ENCODE measurements at places on chromosomes 2 and 18.

GRCh38 chr18:3217948-3218647 lies 1.7 kb downstream of the MYOM1 start:
- no peak for DNase-seq

- DNase-seq, result no peak
Observed at GRCh38 chr18:67583621-67584020, 67.1 kb upstream of the DSEL start.

- no peak for DNase-seq
Observed at GRCh38 chr2:42164046-42164445, 5.1 kb upstream of the EML4 start.

DNA sequence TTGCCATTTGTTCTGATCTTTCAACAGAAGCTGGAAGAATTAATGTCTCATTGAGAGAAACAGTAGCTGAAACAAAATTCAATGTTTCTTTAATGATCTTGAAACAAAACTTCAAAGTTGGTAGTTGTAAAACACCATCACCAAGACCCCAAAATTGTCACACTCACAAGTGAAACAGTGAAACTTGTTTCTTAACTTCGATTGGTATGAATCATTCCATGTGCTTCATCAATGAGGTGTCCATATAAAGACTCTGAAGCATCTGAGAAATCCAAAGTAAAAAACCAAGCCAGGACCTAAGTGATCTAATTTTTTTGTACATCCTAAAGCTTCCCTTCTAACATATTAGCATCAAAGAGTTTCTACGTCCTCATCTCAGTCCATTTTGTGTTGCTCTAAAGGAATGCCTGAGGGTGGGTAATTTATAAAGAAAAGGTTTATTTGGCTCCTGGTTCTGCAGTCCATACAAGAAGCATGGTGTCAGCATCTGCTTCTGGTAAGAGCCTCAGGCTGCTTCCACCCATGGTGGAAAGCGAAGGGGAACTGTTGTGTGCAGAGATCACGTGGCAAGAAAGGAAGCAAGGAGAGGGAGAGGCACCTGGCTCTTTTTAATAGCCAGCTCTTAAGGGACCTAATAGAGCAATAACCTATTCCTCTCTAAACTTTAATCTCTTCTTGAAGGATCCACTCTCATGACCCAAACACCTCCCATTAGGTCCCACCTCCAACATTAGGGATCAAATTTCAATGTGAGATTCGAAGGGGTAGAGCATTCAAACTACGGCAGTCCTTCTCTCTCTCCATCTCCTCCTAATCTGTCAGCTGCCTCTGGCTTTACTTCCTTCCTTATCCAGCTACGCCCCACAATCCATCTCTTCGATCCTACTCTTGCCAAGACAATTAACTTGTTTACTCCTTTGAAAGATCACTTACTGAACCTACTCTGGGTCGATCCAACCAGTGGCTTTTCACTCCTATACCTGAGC lies 20.7 kb upstream of the TLK1 start:
- DNase-seq, result no peak

DNA sequence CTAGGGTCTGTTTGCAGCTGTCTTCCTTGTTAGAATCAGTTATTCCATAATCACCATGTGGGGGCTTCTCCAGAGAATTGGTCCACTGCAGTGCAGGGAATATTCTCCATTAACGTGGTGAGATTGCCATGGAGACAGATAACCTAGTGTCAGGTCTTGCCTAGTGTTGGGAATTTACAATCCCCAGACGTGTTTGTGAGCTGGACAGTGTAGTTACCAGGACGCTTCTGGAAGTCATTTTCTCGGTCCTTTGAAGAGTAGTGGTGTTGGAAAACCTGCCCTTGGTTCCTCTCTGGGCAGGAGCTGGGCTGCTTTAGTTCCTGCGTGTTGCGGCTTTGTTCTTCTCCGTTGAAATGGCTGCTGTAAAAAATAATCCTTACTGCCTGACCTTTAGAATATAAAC lies 68.8 kb upstream of the LYPD6B start:
- DNase-seq, result no peak

GRCh38 chr2:125490308-125490707 lies 1165.7 kb upstream of the GYPC start:
- no peak for DNase-seq

GRCh38 chr2:49162151-49162550 lies 7.8 kb upstream of the FSHR start:
- DNase-seq, result no peak

GRCh38 chr2:18585526-18585925 lies 3.8 kb downstream of the NT5C1B start:
- DNase-seq, result no peak

DNA sequence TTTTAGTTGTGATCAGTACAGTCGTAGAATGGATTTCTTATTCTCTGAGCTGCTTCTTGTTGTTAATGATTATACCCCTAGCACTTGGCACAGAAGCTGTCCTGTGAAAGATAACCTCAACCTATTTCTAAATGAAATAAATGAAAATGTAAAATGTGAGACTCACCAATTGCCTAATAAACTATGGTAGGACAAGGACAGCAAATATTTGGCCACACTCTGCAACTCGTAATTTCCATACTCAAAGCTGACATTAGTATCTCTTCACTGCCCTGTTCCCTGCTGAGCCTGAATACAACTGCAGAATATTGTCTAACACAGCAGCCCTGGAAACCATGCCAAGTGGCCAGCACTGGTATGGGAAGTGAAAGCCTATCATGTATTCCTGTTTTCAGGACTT lies 34.5 kb downstream of the TMEM182 start:
- DNase-seq, result no peak

DNA sequence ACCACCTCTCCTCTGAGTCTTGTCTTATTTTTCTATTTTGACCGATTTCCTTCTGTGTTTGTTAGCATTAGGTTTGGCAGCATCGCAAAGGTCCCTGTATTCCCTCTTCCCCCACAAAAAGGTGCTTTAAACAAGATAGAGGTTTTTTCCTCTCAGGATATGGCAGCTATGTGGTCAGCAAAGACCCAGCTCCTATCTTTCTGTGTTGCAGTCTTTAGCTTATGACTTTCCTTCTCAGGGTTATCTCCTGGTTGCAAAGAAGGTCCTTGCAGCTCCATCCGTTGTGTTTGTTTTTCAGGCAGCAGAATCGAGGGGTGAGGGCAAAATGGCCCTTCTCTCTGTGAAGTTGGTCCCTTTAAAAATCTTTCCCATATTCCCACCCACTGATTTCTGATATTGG lies 38.4 kb downstream of the GALNT1 start:
- DNase-seq, result no peak

- DNase-seq, result no peak
Observed at GRCh38 chr18:48946329-48946835, 4.4 kb downstream of the SMAD7 start.

- DNase-seq, result no peak
Observed at GRCh38 chr2:165647409-165647808, 146.6 kb downstream of the GALNT3 start.

- no peak for DNase-seq
Observed at GRCh38 chr18:11548396-11548795, 61.0 kb upstream of the SLC35G4 start.

DNA sequence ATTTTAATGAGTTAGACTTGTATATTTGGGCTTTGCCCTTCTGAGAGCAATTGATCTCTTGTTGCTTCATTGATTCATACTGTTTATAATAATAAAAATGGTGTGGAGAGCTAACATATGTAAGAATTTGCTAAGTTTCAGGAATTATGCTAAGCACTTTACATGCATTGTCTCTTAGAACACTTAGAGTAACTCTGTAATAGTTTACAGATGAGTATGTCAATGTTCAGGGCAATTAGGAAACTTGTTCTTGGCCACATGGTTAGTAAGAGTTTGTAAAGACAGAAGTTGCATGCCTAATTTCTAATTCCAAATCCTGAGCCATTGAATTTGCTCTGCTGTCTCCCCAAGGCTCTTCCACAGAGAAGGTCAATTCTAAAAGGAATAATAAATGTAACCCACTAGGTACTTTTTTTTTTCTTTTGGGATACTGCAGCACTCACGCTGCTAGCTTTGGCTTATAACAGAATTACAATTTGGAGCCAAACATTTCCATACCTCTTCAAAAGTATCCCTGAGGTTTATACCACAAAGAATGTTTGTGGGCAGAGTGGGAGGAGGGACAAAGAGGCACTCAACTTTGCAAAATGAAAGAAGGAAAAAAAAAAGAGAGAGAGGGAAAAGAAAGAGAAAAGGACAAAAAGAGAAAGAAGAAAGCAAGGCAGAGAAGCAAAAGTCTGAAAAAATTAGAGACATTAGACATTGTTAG lies 232.4 kb downstream of the CALCRL start:
- DNase-seq, result no peak

GRCh38 chr2:128564551-128564950 lies 245.9 kb upstream of the HS6ST1 start:
- no peak for DNase-seq

GRCh38 chr2:117856415-117857210 lies 42.1 kb downstream of the DDX18 start:
- no peak for DNase-seq

GRCh38 chr2:174493549-174494331 lies 6.9 kb upstream of the GPR155 start:
- DNase-seq, result no peak

- no peak for DNase-seq
Observed at GRCh38 chr2:62313449-62314227, 117.7 kb downstream of the B3GNT2 start.

GRCh38 chr18:79245517-79246001 lies 150.2 kb upstream of the NFATC1 start:
- DNase-seq, result no peak

DNA sequence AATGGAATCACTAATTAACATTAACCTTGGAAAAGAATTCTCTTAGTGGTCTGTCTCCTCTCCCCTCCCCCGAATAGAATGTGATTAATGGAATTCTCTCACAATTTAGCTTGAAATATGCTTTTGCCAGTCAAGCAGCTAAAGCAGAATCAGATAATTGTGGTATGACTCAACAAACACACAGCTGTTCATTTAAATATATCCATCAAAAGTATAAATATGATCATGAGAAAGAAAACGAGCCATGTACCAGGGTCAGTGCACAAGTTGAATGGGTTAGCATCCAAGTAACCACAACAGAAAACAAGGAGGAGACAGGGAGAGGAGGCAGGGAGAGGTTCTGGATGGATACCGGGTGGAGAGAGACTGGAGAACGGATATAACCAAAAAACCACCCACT lies 66.9 kb downstream of the ACVR1 start:
- DNase-seq, result no peak

DNA sequence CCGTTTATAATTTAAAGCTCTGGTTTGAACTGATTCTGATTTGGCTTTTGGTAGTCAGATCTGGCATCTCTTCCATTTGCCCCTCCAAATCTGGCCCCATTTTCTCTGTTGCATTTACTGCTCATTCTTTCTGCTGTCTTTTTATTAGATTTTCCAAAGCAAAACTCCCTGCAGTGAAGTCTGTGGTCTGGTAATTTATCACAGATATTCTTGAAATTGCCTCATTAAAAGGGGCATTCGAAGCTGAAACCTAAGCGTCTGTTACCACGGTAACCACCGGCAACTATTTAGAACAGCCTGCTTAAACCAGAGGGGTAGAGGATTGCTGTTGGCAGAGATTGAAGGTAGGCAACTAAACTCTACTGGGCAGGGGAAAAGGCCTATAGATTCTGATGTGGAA lies 111.5 kb upstream of the UPP2 start:
- no peak for DNase-seq

DNA sequence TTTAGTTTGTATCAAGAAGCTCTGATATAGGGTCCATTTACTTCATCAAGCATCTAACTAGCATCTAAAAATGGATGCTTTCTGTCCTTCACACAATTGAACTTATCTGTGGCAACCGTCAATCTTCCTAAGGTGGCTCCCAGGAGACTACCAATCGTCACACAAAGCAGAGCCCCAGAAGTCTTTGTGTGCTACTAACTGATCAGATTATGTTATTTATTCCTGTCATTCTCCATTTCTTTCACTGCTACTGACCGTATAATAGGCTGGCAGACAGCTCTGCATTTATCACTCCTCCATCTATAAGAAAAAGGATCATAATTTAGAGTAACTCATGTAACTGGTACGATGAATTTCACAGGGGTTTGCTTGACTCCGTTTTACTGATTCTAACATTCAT lies 585.0 kb upstream of the NXPH2 start:
- DNase-seq, result no peak

DNA sequence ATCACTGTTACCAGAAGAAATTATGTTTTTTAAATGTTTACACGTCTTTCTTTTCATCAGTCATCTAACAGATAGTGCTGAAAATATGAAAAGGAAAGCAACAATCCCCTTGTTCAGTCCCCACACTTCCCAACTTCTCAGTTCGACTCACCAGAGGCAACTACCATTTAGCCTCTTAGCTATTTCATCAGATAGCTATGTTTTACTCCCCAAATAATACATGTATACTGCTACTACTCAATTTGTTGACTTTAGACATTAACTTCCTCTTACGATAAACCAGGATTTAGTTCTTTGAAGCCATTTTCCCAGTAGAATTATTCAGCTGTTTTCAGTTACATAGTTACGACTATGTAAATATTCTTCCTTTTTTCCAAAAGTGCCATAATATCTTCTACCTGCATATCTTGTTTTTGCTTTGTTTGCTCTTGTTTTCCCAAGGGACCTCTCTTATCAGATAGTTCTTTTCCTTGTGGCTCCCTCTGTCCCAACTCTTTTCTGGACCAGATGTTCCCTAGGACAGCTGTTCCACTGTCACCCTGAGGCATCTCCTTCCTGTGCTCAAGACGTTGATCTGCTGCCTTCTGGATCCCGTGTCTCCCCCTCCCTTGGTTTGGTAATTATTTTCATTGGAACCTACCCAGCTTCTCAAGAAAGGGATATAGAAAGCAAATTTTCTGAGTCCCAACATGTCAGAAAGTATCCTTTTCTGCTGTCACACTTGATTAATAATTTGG lies 289.3 kb upstream of the TANK start:
- DNase-seq, result no peak

GRCh38 chr2:76642129-76642528 lies 880.0 kb downstream of the LRRTM4 start:
- DNase-seq, result no peak

- DNase-seq, result no peak
Observed at GRCh38 chr2:28754321-28754720, 2.7 kb downstream of the PPP1CB start.

- DNase-seq, result no peak
Observed at GRCh38 chr18:3180325-3180724, 39.4 kb downstream of the MYOM1 start.

- DNase-seq, result no peak
Observed at GRCh38 chr18:45334191-45334590, 281.1 kb upstream of the SLC14A2 start.

GRCh38 chr2:236180076-236180816 lies 12.1 kb upstream of the GBX2 start:
- no peak for DNase-seq

DNA sequence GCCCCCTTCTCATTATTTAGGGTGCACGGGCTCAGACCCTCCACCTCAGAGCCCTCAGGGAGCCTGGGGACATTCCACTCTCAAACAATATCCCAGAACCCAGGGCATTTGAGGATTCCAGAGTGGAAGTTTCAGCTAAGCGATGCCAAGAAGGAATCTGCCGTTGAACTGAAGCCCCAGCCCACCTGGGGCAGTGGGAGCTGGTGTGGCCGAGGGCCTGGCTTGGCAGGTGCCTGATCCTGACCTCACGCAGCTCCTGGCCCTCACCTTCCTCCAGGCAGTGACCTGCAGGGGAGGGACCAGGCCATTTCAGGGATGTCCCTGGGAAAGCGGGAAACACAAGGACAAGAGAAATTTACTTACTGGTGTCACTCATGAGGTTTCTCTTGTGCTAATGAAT lies 58.2 kb downstream of the ACKR3 start:
- DNase-seq, result no peak
